ENCODE measurements at places on chromosomes 2 and 18.

DNA sequence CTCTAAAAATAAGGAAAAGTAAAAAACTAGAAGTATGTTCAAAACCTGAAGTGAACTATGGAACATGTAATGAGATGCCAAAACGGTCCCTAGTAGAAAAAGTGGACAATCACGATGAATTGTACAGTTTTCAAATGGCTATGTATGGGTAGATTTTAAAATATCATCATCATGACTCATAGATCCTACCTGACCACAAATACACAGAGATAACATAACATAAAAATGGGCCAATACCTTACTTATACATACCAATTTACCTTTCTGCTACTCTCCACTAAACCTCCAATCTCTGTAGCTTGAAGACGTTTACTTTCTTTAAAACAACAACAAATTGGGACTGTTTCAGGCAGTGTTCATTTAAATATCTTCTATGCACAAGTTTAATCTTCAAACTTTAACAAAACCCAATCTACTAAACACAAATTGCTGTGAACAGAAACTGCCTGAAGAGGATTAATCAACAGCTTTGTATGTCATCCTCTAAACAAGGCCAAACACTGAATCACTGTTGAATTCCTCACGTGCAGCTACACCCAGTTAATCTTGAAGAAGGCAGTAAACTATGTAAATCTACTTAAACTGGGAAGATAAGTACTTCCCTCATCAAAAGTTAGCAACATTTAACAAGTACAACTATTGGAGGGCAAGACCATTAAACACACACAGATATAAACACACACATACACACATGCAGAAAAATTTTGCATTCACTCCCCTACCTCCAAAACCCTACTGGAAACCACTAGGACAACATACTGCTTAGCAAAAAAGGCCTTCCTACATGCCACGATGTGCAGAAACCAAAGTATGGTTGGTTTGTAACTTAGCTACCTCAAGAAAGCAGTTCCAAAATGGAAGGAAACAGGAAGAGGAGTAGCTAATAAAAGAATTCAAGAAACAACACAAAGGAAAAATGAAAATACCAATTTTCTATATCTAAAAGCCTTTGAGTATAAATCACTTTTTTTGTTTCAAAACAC is 90.3 kb downstream of the RBMS1 start:
- DNase-seq = no peak

DNA sequence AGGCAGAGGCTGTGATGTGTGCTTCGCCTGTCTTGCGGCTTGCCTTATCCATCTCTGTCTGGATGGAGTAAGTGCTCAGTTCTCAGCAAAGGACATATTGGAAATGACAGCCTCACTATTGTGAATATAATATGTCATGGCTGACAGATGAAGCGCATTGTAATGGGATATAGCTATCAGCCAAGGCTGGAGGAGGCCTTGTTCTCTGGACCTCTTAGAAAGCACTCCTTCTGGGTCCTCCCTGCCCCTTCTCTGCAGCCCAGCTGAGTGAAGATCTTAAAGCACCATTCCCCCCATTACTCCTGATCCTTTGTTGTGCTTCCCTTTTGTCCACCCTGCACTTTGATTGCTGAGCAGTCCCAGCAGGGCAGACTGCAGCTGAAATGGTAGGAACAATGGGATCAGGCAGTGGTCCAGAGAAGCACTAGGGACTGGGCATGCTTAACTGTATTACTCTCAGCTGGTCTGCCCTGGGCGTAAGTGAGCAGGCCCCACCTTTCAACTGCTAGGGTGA is 265.3 kb downstream of the SETBP1 start:
- no peak for DNase-seq

DNA sequence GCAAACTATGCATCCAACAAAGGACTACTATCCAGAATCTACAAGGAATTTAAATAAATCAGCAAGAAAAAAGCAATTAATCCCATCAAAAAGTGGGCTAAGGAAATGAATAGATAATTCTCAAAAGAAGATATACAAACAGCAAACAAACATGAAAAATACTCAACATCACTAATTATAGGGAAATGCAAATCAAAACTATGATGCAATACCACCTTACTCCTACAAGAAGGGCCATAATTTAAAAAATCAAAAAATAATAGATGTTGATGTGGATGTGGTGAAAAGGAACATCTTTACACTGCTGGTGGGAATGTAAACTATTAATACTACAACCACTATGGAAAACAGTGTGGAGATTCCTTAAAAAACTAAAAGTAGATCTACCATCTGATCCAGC is 164.7 kb downstream of the ZBTB7C start:
- DNase-seq = no peak

- DNase-seq = peak; percentile 76
These were observed 35.8 kb upstream of the AFF3 start for GRCh38 chr2:100178085-100178788.

DNA sequence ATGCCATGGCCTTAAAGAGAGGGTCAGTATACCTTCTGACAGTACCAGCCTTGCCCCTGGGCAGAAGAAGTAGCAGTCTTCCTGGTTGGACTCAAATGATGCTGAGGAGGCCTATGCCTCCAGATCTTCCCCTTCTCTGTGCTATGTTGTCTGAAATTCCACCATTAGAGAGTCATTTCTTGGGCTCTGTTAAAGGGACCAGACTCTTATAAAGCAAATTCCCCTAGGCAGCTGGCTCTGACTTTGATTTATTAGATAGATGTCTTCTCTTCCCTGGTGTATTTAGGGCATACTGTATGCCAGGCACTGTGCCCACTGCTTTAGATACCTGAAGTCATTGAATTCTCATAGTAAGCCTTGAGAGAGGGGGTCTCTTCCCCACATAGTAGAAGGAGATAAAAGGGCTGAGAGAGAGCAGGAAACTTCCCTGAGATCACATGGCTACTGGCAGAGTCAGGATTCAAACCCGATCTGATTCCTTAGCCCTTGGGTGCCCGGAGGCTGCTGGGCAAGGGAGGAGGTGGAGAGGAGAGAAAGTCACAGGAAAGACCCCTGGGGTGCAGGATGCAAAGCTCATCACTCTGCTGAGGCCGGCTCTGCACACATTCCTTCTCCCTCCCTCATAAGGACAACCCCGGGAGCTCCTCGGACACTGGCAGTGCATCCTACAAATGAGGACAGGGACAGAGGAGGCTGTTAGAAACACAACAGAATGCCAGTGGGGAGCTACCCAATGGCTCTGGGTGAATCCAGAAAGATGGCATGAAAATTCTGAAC is 23.0 kb downstream of the COPS9 start:
- DNase-seq = no peak

GRCh38 chr2:149009576-149010461 is 28.7 kb upstream of the LYPD6B start:
- no peak for DNase-seq

GRCh38 chr2:10269711-10270610 is 32.7 kb upstream of the HPCAL1 start:
- peak; percentile 5 for DNase-seq

DNA sequence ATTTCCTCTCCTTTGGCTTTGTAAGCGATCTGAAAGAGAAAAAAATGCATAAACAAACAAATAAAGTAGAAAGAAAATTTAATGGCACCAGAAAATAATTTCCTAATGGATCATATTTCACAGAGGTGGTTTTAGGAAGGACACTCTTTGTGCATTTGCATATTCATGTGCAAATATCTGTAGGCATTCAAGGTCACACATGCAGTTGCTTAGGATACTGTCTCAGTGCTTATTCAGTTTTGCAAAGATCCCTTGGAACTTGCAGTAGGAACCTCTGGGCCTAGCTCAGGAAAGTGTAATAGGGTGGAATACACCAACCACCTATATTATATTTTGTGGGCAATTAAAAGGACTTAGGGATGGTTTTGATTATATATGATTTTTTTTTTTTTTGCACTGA is 54.3 kb downstream of the NEB start:
- DNase-seq = no peak

GRCh38 chr2:235444101-235444597 is 49.7 kb upstream of the AGAP1 start:
- DNase-seq = no peak

DNA sequence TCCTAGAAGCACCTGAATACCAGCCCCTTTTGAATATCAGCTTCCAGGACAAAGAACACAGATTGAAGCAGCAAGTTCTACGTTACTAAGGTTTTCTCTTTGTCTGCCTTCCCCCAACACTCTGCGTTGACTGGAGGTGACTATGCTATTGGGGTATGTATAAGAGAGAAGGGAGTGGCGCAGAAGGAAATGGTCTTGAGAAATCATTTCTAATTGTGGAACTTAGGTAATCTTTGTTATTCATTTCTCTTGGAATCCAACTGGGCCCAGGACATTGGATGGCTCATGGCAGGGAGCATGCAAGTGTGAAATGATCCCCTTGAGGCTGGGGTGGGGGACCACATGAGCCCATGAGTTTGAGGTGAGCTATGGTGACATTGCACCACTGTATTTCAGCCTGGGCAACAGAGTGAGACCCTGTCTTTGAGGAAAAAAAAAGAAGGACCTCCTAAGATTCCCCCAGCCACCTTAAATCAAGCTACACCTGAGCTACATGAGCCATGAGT is 29.7 kb downstream of the XDH start:
- DNase-seq = no peak

DNA sequence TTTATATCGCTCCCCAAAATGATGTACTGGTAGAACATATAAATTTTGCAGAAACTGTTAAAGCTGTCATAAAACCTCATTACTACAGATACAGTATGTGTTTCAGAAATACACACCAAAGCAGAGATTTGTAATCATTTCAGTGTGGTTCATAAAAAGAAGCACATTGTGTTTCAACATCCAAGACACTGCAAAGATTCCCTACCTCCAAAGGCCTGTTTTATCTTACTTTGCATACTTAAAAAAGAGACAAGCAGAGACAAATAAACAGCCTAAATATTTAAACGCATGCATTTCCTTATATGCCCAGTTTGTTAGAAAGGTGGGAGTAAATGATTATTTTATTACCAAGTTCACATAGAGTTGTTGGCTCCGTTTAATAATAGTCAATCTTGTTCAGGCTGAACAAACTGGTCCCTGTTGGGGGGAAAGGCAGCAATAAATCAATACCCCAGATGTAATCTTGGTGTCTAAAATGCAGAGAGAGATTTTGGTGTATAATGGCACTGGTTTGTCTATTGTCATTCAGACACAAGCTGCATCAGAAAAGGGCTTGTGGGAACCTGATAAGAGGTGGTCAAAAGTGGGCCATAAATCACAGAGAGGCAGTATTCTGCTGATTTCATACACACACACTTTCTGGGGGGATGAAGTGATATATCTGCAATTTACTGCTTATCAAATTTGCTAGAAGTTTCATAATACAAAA is 321.4 kb upstream of the ETAA1 start:
- DNase-seq = no peak

DNA sequence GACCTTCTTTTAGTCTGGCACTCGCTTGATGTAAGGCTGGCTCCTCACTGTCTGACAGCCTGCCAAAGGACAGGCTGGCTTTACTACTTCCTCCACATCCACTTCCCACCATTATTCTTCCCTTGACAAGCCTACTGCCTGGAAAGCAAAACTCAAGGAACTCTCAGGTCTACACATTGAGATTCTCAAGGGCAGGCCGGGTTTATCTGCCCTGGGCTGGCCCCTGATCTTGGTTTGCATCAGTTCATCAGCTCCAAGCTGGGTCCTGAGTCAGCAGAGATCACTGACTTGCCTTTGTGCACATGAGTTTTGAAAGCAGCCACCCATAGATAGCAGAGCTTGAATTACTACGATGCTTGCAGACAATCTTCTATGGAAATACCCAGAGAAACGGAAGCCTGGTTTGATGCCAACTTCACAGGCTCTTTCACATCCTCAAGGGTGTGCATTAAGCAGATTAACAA is 53.9 kb downstream of the KCTD18 start:
- DNase-seq = no peak

DNA sequence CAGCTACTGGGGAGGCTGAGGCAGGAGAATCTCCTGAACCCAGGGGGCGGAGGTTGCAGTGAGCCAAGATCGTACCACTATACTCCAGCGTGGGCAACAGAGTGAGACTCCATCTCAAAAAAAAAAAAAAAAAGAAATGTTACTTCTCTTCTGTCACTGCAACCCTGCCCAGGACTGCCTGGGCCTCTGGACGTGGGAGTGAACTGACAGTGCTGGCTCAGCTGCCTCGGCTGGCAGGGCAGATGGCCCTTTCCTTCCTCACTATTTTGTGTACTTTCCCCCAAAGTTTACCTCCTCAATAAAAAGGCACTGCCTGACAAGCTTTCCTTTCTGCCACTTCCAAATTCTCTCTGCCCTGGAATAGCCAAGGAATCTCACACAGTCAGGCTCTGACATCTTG is 12.5 kb upstream of the GPR155 start:
- DNase-seq = no peak

DNA sequence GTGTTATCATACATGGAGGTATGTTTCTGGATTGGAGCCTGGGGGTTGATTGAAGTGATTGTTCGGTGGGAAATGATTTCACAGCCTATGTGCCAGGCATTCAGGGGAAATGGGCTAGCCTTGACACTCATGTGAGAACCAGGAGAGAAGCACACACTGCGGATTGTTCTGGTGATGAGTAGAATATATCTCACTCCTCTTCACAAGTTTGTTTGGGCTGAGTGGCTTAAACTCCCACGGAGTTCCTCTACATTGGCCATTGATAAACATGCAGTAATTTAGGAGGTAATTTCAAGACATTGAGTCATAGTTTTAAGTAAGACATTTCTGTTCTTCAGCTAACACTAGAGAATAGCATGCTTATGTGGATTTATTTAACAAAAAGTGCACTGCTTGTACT is 498.9 kb upstream of the NETO1 start:
- no peak for DNase-seq

DNA sequence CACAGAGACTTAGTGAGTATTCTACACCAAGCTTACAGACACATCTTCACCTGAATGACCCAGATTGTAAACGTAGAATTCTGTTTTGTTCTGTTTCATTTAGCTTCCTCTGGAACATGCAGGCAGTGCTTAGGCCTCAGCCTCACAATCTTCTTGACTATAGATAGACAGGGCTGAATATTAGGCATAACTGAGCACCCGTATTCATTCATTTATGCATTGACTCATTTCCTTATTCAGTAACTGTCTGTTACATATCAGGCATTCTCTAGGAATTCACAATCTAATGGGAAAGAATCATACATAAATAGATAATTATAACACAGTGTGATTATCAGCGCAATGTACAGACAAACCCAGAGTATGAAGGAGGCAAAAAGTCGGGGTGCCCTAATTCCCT is 124.9 kb upstream of the ETAA1 start:
- no peak for DNase-seq

DNA sequence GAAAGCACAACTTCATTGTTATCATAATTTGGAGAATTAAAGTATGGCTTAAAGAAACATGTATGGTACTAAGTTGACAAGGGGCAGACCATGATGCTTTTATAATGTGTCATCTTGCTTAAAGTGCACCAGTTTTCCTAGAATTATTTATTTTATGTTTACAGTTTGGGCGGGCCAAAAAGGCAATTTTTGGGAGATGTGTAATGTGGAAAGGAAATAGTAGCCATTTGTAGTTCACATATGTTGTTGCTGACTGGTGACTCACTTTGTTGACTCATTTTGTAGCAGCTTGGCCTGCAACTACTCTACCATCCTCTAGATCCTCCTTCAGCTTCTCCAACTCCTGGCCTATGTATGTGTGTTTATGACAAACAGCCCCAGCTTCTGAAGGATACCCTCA is 7.7 kb downstream of the ZSCAN30 start:
- no peak for DNase-seq

All from WTC11 (cell line).